ENCODE measurements at places on chromosomes 4 and X.

DNA sequence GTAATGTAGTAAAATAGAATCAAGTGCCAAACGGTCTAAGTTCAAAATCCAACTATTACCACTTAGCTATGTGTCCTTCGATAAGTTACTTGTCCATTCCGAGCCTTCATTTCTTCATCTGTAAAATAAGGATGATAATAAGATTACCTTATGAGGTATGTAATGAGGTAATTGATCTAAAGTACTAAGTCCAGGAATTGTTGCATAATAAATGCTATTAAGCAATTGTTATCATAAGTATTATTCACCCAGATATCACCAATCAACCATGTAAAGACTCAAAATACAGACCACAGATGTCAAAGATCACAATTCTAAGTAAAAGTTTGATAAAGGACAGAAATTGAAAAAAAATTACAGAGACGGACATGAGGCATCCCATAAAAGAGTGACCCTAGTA, 168.4 kb upstream of the POU3F4 start:
- DNase-seq = no peak

DNA sequence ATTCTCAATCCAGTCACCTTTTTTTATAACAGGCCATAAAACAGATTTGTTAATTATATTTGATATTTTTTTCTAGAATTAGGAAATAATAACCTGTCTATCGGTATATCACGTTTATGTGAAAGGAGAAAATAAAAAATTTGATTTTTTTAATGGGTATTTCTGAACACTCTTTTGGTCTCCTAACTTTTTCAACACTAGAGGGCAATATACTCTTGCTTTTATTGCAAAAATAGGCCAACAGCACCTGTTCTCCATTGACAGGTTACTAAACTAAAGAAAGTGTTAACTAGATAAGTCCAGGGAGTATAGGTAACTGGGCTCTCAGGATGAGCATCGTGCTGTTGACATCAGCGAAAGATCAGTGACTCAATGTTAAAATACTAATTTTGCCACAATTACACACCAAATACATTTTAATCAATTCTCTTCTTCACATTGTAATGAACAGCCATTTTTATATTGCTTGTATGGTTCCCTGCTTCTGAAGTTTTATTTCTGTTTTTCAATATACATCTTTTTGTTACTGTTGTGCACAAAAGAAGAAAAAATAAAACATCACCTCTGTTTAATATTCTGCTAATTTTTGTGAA, 22.8 kb downstream of the NDST4 start:
- DNase-seq = no peak

DNA sequence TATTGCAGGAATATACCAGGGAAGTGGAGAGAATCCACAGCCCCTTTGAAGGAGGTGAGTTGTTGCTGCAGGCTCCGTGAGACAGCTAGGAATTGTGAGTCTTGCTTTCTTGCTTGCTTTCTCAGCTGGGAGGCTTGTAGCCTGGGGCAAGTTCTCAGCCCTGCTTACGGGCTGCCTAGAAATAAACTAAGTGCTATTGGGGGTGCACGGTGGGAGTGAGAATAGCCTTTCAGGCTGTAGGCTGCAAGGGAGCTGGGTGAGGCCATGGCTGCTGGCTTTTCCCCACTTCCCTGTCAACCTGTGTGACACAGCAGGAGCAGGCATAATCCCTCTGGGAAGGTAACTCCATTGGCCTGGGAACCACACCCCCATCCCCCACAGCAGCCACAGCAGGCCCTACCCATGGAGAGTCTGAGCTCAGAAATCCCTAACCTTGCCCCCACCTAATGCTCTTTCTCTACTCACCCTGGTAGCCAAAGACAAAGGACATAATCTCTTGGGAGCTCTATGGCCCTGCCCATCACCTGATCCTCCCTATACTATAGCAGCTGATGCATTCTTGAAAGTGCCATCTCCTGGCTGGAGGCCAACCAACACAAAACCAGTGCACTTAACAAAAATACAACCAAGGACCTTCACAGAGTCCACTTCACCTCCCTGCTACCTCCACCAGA, 113.0 kb downstream of the MMRN1 start:
- DNase-seq = no peak

DNA sequence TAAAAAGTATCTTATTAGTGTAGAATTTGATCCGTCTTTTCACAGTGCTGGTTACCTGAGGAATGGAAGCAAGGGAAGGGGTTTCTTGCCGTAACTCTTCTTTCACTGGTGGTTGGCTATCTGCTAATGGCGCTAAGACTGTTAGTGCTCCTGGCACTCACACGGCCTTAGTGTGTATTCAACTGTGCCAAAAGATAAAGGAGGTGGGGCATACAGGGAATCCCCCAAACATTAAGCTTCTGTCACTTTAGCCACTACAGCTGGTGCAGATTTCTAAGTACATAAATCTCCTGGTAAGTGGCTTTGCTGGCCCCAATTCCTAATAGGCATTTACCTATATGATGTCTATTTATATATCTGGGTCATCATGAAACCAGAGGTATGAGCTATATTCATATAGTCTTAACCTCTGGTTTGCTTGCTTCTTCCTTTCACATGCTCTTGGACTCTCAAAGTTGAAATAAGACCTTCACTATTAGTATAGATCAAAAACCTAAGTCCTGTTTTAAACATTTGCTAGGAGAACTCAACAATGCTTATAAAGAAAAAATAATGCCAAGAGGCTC, 95.1 kb downstream of the TSPAN7 start:
- DNase-seq = no peak

DNA sequence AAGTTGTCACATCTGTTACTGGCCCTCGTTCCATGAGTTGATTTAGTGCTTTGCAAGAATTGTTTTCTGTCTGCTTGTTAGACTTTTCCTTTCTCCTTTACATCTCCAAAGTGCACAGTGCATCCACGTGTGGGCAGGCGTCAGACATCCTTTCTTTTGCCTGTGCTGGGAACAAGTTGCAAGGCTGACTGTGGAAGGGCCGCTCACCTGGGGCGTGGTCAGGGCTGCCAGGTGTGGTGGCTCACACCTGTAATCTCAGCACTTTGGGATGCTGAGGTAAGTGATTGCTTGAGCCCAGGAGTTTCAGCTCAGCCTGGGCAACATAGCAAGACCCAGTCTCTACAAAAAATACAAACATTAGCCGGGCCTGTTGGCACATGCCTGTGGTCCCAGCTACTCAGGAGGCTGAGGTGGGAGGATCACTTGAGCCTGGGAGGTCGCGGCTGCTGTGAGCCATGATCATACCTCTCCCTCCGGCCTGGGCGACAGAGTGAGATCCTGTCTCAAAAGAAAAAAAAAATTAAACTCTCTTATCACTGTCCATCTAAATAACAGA, 46.2 kb downstream of the RGS12 start:
- no peak for DNase-seq

GRCh38 chr4:71333368-71333767, 5.5 kb upstream of the SLC4A4 start:
- DNase-seq = no peak

- no peak for DNase-seq
Measured at GRCh38 chrX:149374751-149375150, 130.4 kb downstream of the IDS start.

GRCh38 chr4:188287169-188287894, 148.1 kb downstream of the TRIML1 start:
- no peak for DNase-seq

- DNase-seq = no peak
Measured at GRCh38 chr4:113467581-113467980, 294.0 kb downstream of the CAMK2D start.

DNA sequence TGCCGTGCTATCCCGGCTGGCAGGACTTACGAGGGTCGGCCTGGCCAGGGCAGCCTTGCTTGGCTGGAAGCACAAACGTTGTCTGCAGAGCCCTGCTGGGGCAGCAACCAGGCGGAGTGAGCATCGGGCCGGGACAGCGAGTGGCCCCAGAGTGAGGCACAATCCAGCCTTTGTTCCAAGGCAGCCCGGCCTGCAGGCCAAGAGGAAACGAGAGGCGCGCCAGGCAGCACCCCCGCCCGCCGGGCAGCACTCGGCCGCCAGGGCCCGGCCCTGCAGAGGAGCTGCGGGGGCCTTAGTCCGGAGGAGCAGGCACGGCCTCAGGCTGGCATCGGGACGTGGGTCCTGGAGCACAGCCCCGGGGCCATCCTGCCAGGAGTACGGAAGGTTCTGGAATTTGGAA, 24.1 kb downstream of the FGFRL1 start:
- no peak for DNase-seq

- no peak for DNase-seq
Measured at GRCh38 chr4:112765317-112765974, 128.5 kb downstream of the LARP7 start.

DNA sequence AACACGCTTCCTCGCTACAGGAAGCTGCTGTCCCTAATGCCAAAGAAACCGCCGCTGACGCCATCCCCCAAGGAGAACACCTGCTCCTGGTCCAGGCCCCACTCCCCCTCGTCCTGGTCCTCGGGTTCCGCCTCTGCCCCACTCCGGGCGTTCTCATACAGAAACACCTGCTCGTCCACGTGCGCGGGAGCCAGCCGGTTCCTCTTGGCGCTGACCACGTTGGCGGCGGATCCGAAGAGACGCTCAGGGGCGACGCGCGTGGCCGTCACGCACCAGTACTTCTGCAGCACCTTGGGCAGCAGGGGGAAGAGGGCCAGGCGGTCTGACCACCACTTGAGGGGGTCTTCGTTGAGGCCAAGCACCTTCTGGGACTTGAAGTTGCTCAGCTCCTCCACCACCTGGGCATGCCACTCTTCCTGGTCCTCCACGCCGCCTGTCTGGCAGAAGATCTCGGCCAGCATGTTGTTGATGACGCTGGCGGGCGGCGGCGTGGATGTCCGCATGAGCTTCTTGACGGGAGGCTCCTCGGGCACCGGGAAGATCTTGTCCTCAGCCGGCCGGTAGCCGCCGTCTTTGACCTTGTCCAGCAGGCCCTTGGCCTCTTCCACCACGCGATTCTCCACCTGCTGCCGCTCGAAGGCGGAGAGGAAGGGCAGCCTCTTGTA, 12.0 kb downstream of the DHRSX start:
- no peak for DNase-seq

DNA sequence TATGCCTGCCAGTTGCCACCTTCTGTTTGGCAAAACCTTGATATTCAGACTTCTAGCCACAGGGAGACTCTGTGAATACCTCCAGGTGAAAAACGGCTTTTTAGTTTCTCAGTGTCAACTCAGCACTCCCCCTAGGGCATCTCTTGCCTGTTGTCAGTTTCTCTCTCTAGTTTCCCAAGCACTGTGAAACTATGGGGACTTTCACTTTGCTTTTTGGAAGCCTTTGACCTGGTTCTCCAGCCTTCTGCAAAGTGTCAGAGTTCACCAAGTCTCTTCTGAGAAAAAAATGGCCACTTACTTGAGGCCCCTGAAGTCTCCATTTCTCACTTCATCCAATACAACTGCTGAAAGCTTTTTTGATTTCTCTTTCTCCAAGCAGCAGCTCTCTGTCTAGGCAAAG, 521.5 kb downstream of the INPP4B start:
- DNase-seq = no peak

GRCh38 chrX:139877710-139878414, 55.0 kb downstream of the ATP11C start:
- no peak for DNase-seq

DNA sequence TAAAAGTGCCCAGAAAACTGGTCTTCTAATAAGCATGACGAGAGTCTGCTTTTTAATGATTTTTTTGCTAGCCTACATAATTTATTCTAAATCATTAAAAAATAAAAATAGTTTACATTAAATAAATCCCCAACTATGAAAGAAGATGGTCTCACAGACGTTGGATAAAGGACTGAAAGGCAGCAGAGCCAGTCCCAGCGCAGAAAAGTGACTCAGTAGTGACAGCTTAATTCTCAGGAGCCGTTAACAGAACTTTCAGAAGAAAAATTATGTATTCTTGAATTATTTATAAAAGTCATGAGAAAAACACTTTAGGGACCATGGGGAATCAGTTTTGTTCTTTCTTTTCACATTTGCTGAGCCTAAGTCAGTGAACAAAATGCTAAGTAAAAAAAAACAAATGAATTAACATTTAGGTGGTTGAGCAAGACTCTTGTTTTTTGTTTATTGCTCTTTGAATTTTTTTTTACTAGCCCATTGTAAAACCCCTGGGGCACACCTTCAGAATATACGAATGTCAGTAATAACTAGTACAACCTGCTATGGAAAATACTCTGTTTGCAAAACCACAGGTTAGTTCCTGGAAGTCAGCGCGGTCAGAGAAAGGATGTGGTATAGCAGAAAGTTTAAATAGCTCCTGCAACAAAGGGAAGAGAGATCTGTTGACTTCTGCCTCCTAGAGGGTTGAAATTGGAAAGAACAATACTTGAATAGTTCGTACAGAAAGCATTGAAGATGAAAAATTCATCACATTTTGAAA, 50.4 kb upstream of the CCDC160 start:
- DNase-seq = no peak

GRCh38 chr4:48429709-48430474, 53.3 kb upstream of the SLC10A4 start:
- no peak for DNase-seq

- DNase-seq = no peak
Measured at GRCh38 chr4:14165222-14165920, 537.8 kb upstream of the BOD1L1 start.

- DNase-seq = peak; percentile 7
Measured at GRCh38 chr4:139655116-139655515, 10.5 kb upstream of the MGST2 start.

DNA sequence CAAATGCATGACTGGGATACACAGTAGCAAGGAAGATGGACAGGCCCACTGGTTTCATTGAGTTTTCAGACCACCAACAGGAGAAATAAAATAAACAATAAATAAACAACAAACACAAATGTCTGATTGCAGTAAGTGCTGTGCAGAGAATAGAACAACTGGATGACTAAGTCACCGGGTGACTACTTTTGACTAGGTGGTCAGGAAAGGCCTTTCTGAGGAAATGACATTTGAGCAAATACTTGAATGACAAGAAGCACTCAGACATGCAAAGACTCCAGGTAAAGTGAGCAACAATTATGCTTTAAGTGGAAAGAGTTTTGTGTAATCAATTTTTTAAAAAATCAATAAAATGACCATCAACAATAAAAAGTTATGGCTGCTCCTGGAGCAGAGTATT, 137.7 kb downstream of the BTC start:
- DNase-seq = no peak

- DNase-seq = no peak
Measured at GRCh38 chr4:121680571-121680970, 16.2 kb downstream of the ANXA5 start.

GRCh38 chr4:112807083-112807482, 170.1 kb downstream of the LARP7 start:
- no peak for DNase-seq

- no peak for DNase-seq
Measured at GRCh38 chrX:9912351-9913145, 54.6 kb upstream of the CLDN34 start.

- no peak for DNase-seq
Measured at GRCh38 chr4:119233191-119233590, 20.7 kb downstream of the USP53 start.

GRCh38 chrX:18353931-18354368, 538 bp downstream of the SCML2 start:
- no peak for DNase-seq

- DNase-seq = no peak
Measured at GRCh38 chr4:140719022-140719421, 37.2 kb downstream of the TBC1D9 start.

DNA sequence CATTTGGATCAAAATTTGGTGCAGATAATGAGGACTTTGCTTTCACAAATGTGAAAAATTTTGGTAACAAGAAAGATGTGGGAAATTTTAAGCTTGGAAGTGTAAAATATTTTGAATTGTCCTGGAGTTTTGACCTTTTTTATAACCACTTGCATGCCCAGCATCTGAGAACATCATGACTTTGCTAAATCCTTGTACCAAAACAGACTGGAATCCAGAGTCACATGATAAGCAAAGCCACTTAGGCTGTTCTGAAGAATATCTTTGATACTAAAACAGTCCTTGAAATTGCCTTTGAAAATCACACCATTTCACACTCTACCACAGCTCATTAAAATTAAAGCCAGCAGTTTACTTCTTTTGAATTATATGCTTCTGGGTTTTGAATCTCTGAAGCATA, 2.5 kb upstream of the PPM1K start:
- DNase-seq = no peak
